ENCODE measurements at places on chromosomes 5 and 9.

DNA sequence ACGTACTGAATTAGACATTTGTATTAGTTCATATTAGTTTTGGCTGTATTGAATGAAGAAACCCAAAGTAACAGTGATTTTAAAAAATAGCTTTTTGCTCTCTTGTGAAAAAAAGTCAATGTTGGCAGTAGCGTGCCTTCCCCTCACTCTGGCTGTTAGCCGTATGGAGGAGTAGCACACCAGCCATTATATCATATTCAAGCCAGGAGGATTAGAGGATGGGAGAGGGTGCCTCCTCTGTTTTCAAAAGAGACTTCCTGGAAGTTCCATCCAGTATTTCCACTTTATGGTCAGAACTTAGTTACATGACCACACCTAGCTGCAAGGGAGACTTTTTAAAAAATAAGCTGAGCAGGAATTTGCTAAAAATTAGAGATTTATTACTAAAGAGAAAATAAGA lies 41.2 kb downstream of the GPR21 start:
- DNase-seq, result no peak

DNA sequence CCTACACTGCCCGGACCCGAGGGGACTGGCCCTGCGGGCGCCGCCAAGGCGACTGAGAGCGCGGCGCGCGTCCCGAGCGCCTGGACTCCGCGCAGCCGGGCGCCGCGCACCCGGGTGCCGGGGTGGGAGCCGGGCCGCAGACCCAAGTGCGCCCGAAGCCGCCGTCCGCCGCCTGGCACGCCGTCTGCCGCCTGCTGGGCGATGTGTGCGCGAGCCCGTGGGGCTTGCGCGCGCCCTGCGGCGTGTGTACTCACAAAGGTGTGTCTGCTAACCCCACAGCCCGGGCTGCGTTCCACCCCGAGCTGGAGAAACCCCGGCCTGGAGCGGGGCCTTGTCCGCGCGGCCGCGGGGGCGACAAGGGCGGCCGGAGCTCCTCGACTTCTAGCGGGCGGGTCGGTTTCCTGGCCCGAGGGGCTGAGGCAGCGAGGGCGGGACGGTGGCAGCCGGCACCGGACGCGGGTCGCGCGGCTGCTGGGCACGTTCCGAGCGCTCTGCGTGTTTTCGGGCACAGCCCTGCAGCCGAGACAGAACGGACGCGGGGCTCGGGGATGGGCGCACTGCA lies 1.1 kb upstream of the ZSWIM6 start:
- DNase-seq, result peak; percentile 73

- peak; percentile 9 for DNase-seq
Observed at GRCh38 chr5:108297042-108297601, 84.8 kb downstream of the FBXL17 start.

DNA sequence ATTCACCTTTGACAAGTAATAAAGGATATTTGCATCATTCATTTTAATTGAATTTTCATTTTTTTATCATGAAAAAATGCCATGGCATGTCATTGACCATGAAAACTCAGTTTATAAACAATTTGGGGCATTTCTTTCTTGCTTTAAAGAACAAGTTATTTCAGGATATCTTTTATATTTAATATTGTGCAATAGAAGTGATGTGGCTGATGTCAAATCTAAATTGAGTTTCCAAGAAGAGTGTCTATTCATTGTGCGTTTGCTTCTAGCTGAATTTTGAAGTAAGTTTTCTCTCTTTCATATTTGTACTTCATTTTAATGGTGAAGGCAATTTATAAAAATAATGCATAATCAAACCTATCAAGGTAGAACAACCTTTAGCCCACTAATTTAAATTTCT lies 30.5 kb downstream of the MACIR start:
- DNase-seq, result no peak

GRCh38 chr5:16869821-16870796 lies 66.0 kb downstream of the MYO10 start:
- DNase-seq, result no peak

DNA sequence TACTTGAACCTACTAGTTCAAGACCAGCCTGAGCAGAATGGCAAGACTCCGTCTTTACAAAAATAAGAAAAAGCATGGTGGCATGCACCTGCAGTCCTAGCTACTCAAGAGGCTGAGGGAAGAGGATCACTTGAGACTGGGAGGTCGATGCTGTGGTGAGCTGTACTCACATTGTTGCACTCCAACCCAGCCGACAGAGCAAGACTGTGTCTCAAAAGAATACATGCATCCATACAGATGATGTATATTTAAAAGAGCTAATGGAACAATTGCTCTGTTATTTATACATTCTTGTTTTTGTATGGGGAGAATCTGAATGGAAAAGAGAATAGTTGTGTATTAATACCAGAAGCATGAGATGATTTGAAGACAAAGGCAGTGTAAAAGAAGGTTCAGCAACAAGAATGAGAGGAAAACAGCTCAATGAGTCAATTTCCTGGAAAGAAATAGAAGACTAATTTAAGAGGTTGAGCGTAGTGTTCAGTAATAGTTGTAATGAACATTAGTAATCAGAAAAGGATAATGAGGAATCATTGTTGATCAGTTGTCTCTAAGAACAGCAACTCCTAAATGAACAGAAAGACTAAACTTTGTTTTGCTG lies 1.9 kb upstream of the LRRC70 start:
- no peak for DNase-seq

DNA sequence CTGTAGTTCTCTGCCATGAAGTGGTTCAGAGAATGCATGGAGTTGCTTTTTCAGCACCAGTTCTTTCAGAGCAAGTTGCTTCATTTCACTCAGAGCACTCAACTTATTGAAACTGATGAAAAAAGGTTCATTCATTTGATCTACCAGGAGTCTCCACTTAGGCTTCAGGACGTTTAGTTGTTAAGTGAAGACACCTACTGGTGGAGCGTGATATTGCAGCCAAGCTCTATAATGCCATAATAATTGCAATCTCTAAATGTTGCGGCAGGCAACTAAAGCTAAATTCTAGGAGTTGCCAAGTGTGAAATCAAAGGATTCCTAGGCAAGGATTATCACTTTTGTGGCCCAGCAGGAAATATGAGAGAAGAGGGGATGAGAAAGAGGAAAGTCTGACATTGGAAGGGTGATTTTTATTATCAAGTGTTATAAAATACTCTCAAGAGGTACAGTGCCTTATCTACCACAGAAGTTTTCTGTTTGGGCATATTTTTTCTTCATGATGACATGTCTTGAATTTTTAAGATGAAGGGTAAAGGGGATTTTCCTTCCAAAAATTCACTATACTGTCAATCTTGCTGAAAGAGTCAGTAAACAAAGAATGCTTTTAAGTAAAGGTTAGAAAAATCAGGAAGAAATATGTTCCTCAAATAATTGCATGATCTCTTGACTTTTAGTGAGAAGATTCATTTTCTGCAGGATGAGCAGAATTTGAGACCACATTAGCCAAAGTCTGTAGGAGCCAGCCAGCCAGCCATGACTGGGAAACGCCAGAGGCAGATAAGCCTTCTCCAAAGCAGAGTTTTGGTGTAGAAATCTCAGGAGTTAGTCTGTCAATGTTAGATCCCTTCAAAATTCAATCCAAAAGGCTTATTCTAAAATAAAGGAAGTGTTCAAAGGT lies 83.4 kb downstream of the SH3PXD2B start:
- peak; percentile 71 for DNase-seq

- DNase-seq, result no peak
Observed at GRCh38 chr9:113184539-113184938, 33.7 kb downstream of the SLC31A2 start.

GRCh38 chr5:93394301-93394700 lies 186.7 kb downstream of the NR2F1-AS1 start:
- no peak for DNase-seq

- no peak for DNase-seq
Observed at GRCh38 chr5:36417668-36418067, 116.0 kb upstream of the RANBP3L start.

- no peak for DNase-seq
Observed at GRCh38 chr5:155250596-155250995, 237.0 kb downstream of the KIF4B start.

DNA sequence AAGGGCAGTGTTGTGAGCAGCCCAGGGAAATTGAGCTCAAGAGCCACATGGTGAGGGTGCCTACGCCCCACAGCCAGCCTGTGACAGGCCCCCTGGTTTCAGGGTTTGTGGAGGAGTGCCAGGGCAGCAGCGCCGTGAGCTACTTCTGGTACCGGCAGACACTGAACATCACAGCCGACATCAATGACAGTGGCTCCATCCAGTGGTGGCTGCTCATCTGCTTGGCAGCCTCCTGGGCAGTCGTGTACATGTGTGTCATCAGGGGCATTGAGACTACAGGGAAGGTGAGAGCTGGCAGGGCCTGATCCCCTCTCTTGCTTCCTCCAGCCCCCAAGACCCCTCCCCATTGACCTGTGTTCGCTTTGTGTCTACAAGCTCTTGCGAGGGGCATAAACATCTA lies 10.2 kb downstream of the SLC6A18 start:
- peak; percentile 12 for DNase-seq

- no peak for DNase-seq
Observed at GRCh38 chr9:106701611-106702010, 161.4 kb upstream of the ZNF462 start.

DNA sequence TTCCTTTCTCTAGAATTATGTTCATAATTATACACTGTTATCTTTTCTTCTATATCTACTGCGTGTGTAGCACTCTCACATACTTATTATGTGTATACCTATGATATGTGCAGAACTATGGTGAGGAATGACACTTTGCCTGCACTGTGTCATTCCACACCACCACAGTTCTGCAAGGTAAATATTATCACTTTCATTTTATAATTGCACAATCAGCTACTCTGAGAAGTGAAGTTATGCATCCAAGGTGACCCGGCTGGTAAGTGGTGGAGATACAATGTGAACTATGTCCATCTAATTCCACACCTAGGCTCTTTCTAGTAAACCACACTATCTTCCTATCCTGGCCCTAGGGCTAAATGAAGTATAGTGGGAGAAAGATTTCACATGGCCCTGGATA lies 170.1 kb upstream of the ATP10B start:
- no peak for DNase-seq

- peak; percentile 81 for DNase-seq
Observed at GRCh38 chr9:90870621-90871326, 69.2 kb downstream of the SYK start.

GRCh38 chr5:173453167-173453566 lies 125.0 kb upstream of the STC2 start:
- DNase-seq, result no peak

DNA sequence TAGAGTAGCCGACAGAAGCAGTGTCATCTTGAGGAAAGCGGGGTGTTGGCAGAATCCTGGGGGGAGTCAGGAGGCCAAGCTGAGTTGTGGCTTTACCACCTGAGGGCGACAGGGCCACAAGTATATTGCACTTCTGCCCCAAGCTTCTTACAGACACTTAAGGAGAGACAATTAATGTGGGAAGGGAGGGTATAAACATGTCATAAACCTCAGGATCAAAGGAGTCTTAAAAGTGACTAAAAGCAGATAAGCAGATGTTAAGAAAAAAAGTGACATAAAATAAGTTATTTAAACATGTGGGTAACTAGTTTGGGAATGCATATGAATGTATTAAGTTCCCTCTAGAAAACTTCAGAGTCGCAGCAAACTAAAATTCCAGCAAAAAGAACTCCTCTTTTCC lies 63.9 kb downstream of the ERAP1 start:
- peak; percentile 38 for DNase-seq

Data from hematopoietic multipotent progenitor cell treated with erythropoietin and hydrocortisone succinate and interleukin-3 and kit ligand, for 6 days (in vitro differentiated cells).